ENCODE measurements at places on chromosomes 7 and 10.

DNA sequence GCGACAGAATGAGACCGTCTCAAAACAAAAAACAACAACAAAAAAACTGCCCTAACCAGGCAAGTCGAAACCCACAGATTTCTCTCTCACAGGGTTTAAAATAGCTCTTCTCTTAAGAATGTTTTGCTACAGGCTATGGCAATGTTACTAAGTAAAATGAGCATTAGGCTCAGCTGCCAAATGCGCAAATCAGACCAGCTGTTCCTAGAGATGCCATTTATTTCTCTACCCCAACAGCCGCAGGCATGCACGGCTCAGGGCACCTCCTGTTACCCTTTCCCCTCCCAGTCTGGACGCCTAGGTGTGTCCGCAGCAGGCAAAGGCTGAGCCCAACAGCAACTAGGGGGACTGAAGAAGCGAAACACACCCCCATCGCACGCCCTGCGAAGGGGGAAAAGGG, 168.3 kb upstream of the MBL2 start:
- no peak for DNase-seq

DNA sequence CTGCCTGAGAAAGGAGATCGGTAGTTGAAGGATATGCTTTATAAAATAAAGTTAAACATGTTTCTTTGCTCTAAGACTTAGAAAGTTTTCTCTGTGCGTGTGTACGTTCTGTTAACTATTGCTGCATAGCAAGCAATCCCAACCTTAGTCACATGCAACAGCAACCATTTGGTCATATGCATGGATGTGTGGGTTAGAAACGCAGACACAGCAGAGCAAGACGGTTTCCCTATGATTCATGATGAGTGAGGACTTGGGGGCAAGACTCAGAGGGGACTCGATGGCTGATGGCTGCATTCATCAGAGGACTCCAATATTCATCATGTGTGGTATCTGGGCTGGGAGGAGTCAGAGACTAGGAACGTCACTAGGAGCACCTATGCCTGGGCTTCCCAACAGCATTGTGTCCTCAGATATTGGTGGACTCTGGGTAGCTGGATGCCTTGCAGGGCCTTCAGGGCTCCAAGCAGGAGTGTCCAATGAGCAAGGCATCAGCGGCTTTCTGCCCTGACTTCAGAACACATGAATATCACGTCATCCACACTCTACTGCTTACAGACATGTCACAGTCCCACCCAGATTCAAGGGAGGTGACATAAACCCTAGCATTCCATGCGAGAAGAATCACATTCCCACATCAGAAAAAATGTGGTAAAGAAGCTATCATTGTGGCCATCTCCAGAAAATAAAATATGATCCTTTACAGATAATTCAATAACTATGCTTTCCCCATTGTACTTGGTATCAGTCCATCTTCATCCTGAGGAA, 731.2 kb downstream of the TNS3 start:
- no peak for DNase-seq

GRCh38 chr10:22637491-22637890, 76.9 kb downstream of the PIP4K2A start:
- no peak for DNase-seq

DNA sequence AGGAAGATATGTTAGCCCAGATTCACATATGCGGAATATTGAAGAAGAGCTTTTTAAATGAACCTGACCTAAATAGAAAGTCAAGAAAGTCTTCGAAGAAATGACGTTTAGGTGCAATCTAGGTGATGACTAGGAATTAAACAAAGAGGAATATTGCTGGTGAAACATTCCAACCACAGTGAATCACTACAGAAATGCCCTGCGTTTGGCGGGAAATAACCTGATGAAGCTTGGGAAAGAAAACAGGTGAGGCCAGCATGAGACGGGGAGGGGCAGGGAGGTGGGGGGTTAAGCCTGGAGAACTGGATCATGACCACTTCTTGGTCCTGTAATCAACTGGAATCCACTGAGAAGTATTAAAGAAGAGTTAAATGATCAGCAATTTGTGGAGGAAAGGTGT, 299.4 kb upstream of the VSTM2A start:
- DNase-seq = no peak

DNA sequence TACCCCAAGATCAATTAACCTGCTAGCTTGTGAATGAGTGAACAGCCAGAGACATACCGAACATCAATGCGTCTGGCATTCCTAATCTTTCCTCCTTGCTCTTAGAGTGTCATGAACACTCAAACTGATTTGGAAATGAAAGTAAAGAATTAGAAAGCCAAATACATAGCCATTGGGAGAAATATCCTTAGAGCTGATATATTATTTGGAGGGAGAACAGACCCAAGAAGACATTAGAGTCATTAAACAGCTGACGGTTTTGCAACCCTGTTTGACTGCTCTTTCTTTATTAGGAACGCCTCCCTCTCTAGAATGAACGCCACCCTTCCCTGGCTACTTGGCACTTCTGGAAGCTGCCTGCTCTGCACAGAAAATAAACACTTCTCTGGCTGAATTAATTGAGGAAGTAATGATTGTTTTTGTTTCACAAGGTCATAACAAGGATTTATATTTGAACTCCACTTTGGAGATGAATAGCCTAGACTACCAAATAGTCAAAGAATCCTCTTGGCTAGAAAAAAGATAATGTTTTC, 42.8 kb downstream of the CTTNBP2 start:
- DNase-seq = no peak

GRCh38 chr7:102395592-102395872, 631 bp upstream of the PRKRIP1 start:
- no peak for DNase-seq

Data from stimulated activated CD4-positive, alpha-beta T cell treated with anti-CD3 and anti-CD28 coated beads, Interleukin-15, amount 100 ng/mL, for 1 hour (primary cell).